ENCODE measurements at places on chromosomes 16 and 17. TPM values are rescaled to one million over a fixed set of nuclear protein-coding genes. Genes with fewer than 3 reads are reported as not detected.

SMIM36 gene
- total RNA-seq, result not detected

TBC1D3B gene
- total RNA-seq, result 37.3 TPM

MYH13 gene
- not detected for total RNA-seq

ZNF469 gene
- 0.56 TPM for total RNA-seq

KRT40 gene
- not detected for total RNA-seq

TBC1D28 gene
- total RNA-seq, result 0.44 TPM

CDH5 gene
- total RNA-seq, result 9.6 TPM

RNF157 gene
- 17.8 TPM for total RNA-seq

FNDC8 gene
- total RNA-seq, result not detected

CCDC144A gene
- total RNA-seq, result 1.2 TPM

KRT14 gene
- total RNA-seq, result not detected

TBC1D3H gene
- 0.37 TPM for total RNA-seq

KRTAP4-5 gene
- not detected for total RNA-seq

MYH1 gene
- not detected for total RNA-seq

SMARCD2 gene
- total RNA-seq, result 84.5 TPM

DLX4 gene
- total RNA-seq, result 0.29 TPM

TERB1 gene
- 0.39 TPM for total RNA-seq

KRTAP1-1 gene
- total RNA-seq, result not detected

PLCG2 gene
- 0.49 TPM for total RNA-seq

RSKR gene
- 44.5 TPM for total RNA-seq

SMIM22 gene
- total RNA-seq, result not detected
